ENCODE measurements at places on chromosomes 6 and 20.

- DNase-seq, result no peak
- H3K36me3 ChIP-seq, result peaks cover 37% of the 10 kb centered on the region
- H3K27me3 ChIP-seq, result no peaks in the 10 kb centered on the region
- H3K4me1 ChIP-seq, result peaks cover 13% of the 10 kb centered on the region
Observed at GRCh38 chr6:42971746-42972327, 7.1 kb downstream of the PEX6 start.

GRCh38 chr6:157790548-157791160 is 32.4 kb upstream of the SNX9 start:
- H3K4me1 ChIP-seq, result peaks cover 8% of the 10 kb centered on the region
- no peaks in the 10 kb centered on the region for H3K36me3 ChIP-seq
- H3K4me3 ChIP-seq, result no peak overlapping the region
- H3K27ac ChIP-seq, result no peak overlapping the region
- peaks cover 45% of the 10 kb centered on the region for H3K27me3 ChIP-seq
- no peak for DNase-seq

DNA sequence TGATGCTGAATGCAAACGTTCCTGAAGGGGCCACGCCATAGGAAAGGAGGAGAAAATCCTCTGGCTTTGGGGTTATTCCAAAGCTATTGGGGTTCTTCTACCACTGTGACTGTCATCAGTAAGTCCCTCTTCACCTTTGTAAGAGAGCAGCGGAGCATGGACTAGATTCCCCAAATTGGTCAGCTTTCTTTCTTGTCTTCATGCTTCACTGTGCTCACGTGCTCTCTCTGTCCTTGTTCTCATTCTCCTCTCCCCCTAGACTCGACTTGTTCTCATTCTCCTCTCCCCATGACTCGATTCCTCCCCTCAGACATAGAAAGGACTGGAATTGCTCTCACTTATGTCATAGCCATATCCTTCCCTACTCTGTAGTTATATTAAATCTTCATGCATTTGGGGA is 54.8 kb upstream of the ADGRG6 start:
- no peak overlapping the region for H3K4me3 ChIP-seq
- no peak for DNase-seq
- H3K27me3 ChIP-seq, result peaks cover 1% of the 10 kb centered on the region

DNA sequence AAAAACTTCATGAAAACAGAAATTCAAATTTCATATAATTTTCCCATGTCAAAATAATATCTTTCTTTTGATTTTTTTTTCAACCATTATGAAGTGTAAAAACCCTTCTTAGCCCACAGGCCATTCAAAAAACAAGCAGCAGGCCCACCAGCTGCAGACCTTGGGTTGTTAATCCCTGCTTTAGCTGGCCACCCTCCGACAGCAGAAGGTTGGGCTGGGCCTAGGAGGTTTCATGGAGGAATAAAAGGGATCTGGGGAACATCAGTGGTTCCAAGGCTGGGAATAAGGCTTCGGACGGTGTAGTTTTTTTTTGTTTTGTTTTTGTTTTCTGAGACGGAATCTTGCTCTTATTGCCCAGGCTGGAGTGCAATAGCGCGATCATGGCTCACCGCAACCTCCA is 3.6 kb upstream of the HSP90AB1 start:
- no peak for DNase-seq
- H3K4me3 ChIP-seq, result no peak overlapping the region
- H3K27ac ChIP-seq, result no peak overlapping the region
- H3K27me3 ChIP-seq, result peaks cover 3% of the 10 kb centered on the region
- H3K36me3 ChIP-seq, result peaks cover 16% of the 10 kb centered on the region

DNA sequence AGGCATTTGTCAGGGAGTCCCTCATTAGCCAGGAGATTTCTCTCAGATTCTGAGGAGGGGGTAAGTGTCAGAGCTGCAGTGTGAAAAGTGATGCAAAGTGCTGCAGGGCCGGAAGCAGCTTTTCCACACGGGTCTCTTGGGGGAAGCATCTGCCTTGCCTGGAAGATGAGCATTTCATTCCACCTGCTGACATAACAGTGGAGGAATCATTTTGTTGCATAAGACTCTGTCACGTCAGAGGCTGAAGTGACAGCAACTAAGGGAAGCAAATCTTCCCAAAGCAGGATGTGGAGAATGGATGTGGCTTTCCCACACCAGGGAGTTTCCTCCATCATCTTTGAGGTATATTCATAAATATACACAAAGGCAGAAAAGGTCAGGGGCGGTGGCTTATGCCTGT is 22.8 kb downstream of the DCBLD1 start:
- peaks cover 4% of the 10 kb centered on the region for H3K36me3 ChIP-seq
- H3K4me1 ChIP-seq, result peaks cover 2% of the 10 kb centered on the region
- no peak for DNase-seq
- no peak overlapping the region for H3K4me3 ChIP-seq
- H3K27ac ChIP-seq, result no peak overlapping the region
- peaks cover 2% of the 10 kb centered on the region for H3K27me3 ChIP-seq

DNA sequence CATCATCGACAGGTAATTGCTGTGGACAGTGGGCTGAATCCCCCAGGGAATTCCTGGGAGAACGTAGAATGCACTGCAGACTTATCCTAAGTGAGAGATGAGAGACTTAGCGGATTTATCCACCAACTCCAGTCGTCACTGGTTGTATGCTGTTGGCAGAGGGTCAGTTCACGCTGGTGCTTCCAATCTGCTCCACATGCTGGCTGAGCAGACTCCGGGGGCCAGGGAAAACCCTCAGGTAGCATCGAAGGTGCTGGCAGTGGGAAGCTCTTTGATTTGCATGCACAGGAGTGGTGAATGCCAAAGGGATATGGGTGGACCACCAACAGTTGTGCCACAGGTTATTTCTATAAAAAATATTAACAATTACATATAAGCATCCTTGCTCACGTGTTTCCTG is 20.2 kb downstream of the TTLL9 start:
- H3K36me3 ChIP-seq, result no peaks in the 10 kb centered on the region
- peaks cover 3% of the 10 kb centered on the region for H3K4me1 ChIP-seq
- no peak for DNase-seq
- H3K27ac ChIP-seq, result no peak overlapping the region
- peaks cover 6% of the 10 kb centered on the region for H3K27me3 ChIP-seq

DNA sequence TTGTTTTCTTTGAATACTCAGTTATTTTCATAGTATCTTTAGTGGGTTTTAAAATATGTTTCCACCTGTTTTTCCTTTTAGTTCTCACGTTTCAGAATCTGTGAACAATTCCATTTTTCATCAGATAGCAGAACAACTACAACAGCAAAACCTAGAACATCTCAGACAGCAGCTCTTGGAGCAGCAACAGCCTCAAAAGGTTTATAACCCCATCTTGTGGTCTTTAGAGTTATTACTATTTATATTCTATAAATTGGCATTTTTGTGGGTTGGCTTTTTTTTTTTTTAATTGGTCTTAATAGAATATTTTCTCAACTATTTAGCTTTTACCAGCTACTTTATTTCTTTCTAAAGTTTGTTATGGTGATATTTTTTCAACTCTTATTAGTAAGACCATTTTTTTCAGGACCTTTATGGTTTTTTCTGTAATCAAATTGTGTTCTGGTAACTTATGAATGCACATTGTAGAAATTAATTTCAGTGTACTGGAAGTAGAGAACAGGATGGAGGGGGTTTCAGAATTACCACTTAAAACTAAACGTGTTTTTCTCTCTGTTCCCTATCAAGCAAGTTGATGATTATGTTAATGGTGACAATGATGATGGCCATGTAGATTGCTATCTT is 72.2 kb downstream of the SCAF8 start:
- no peaks in the 10 kb centered on the region for H3K27me3 ChIP-seq
- H3K36me3 ChIP-seq, result peaks cover 54% of the 10 kb centered on the region
- no peak overlapping the region for H3K27ac ChIP-seq
- H3K4me3 ChIP-seq, result no peak overlapping the region
- H3K4me1 ChIP-seq, result peaks cover 2% of the 10 kb centered on the region

- DNase-seq, result no peak
- peaks cover 61% of the 10 kb centered on the region for H3K36me3 ChIP-seq
- H3K27ac ChIP-seq, result no peak overlapping the region
- no peaks in the 10 kb centered on the region for H3K27me3 ChIP-seq
- no peaks in the 10 kb centered on the region for H3K4me1 ChIP-seq
Observed at GRCh38 chr20:35006531-35006971, 50.9 kb downstream of the MYH7B start.
